Endothelial cell of umbilical vein (primary cell): ENCODE measurements at places on chromosomes 1 and 21.

- H3K27ac ChIP-seq, result no peak overlapping the region
- no peak overlapping the region for H3K4me3 ChIP-seq
- no peaks in the 10 kb centered on the region for H3K36me3 ChIP-seq
- H3K4me1 ChIP-seq, result peaks cover 17% of the 10 kb centered on the region
- DNase-seq, result no peak
Measured at GRCh38 chr21:38771536-38771935, 34.2 kb upstream of the ETS2 start.

DNA sequence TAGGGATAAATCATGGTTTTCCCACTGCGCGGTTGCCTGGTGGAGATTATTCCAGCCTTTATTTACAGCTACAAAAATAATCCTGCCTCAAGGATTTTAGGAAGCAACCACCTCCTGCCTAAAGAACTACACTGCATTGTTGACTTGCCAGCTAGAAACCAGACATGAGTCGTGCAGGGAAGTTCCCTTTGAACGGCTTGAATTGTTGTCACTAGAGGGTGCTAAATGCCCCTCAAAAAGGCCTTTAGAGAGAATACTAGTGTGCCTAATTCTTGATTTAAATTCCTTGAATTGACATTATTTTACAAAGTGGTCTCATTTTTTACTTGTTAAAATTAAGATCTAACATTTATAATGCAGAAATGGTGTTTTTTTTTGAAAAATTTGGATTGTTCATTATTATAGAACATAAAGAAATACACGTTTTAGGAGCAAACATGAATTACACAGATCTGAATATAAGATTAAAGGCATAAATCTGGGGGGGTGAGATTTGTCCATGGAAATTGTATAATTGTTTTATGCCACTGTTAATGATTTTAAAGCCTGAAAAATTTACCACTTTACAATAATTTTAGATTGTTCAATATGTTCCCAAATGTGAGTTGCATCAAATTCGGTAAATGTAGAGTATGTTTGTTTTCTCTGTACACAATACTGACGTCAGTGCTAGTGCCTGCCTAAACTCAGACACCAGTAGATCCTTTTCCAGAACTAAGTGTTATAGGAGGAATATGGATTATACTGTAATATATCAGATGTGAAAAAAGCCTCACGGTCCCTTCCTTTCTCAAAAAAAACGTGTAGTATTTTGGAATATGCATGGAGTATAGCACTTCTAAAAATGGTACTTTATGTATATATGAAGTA, 7.6 kb upstream of the ERG start:
- peak overlapping the region; percentile 43 for H3K4me3 ChIP-seq
- peak; percentile 93 for DNase-seq
- H3K27me3 ChIP-seq, result no peaks in the 10 kb centered on the region
- H3K36me3 ChIP-seq, result peaks cover 2% of the 10 kb centered on the region

DNA sequence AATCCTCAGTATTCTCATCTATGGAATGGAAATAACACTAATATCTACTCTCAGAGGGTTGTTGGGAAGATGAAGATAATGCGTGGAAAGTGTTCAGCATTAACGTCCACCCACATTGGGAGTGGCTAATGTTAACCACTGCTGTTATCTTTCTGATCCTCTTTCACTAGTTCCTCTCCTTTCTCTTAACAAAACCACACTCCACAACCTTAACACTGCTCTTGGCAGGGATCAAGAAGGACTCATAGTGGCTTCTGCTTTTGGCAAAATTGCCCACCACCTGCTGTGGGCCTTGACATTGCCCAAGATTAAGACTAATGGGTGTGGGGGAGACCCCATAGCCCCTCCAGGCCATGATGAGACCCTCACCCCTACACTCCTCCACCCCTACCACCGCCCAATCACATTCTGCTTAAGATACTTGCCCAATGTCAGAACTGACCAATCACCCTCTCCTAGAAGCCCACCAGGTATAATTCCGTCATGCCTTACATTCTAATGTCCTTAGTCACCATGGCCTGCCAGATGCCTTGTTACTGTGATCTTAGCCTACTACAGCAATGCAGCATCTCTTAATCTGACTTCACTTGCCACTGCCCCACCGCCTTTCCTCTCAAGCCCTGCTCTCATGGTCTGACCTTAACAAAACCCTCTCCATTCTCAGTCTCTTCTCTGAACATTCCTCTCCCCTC, 27.1 kb downstream of the DHCR24 start:
- H3K4me1 ChIP-seq, result peaks cover 7% of the 10 kb centered on the region
- H3K27me3 ChIP-seq, result no peaks in the 10 kb centered on the region
- H3K36me3 ChIP-seq, result peaks cover 18% of the 10 kb centered on the region
- no peak for DNase-seq
- H3K27ac ChIP-seq, result no peak overlapping the region
- H3K4me3 ChIP-seq, result no peak overlapping the region

- no peaks in the 10 kb centered on the region for H3K4me1 ChIP-seq
- no peak overlapping the region for H3K27ac ChIP-seq
- H3K36me3 ChIP-seq, result no peaks in the 10 kb centered on the region
- no peak for DNase-seq
- H3K4me3 ChIP-seq, result no peak overlapping the region
- H3K27me3 ChIP-seq, result no peaks in the 10 kb centered on the region
Measured at GRCh38 chr1:113178106-113178505, 105.1 kb downstream of the LRIG2 start.
